ENCODE measurements at places on chromosomes 3 and 15.

DNA sequence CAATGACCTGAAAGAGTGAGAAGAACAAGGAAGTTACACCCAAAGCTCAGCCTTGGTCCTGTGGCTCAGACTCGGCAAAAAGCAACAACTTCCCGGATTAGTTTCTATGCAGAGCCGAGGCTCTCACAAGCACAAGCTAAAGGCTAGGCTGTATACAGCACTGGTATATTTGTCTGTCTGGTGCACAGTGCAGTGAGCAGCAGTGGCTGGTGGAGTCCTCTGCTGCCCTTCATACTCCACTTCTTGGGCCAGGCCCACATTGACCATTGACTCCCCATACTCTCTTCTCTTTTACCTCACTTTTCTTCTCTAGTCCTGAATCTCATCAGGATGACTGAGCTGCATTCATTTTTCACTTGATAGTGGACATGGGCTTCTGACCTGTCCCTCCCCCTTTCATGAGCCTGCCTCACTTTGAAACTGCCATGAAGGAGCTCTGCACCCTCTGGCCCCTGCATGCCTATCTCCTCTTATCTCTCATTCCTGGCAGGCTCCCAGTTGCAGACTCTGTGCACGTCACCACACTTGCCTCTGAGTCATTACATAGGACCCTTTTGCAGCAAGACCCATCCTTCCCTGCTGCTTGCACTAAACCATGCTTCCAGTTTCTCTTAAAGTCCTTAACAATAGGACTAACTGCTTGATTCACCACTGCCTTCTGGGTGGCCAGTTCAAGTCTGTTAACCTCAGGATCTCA lies 379.3 kb downstream of the NTRK3 start:
- DNase-seq: no peak

- DNase-seq: no peak
These were observed 13.6 kb downstream of the GRM2 start for GRCh38 chr3:51720292-51721061.

GRCh38 chr3:29761517-29761916 lies 480.6 kb downstream of the RBMS3 start:
- DNase-seq: no peak

- no peak for DNase-seq
These were observed 29.5 kb downstream of the APBA2 start for GRCh38 chr15:28915041-28915810.
